ENCODE measurements at places on chromosomes 6 and 20.
A peak's percentile ranks its signal among the peaks of the same experiment; 100 is the strongest.

DNA sequence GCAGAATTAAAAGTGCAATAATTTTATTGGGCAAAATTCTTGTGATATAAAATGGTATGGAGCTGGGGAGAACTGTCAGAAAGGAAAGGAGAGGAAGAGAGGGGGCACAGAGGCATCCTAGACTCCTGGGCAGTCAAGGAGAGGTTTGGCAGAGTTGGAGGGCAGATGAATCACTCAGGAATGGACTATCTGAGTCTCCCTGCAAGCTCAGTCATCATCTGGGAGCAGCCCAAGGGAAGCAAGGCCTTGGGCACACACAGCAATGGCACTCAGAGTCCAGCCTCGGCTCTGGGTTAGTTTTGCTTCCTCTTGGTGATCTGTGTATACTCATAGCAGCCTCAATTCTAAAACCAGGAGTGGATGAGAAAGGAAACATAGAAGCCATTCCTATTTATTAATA is 67.2 kb downstream of the SLC22A1 start:
- DNase-seq: peak; percentile 4

DNA sequence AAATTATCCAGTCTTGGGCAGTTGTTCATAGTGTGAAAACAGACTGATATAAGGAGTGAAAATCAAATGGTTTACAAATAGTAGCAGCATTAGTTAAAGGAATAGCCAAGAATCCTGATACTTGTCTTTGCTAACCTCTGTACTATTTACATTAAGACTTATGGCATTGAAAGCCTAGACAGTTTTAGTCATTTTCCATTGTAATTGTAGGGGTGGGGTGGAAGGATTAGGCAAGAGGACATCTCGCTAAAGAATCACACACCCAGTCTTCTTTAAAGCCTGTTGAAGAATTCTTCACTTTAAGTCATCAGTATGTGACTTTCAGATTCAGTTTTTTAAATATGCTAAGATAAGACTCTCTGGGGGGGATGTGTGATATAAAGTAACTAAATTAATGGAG is 207.5 kb upstream of the PHACTR1 start:
- DNase-seq: no peak

DNA sequence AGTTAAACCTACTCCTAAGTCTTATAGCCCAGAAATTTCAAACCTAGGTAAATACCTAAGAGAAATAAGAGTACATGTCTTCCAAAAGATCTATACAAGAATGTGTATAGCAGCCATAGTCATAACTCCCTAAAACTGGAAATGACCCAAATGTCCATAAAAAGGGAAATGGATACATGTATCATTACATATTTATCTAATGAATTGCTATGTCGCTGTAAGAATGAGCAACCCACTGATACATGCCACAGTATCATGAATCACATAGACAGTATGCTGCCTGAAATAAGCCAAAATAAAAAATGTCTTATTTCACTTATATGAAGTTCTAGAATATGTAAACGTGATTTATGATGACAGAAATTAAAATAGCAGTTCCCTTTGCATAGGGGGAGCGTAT is 679.5 kb downstream of the MAFB start:
- DNase-seq: no peak

DNA sequence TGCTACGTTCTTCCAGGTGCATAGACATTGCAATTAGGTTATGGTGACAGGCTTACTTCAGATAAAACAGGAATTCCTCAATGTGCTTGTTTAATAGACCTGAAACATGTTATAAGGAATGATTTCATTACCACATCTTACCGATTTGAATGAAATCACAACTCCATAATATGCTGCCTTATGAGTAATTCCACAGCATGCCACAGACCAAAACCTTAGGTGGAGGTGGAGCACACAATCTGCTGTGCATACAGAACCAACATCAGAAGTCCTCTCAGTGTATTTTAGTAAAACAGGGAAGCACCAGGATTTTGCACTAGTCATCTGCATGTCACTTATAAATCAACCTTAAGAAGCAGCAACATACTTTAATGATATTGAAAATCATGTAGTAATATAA is 148.9 kb upstream of the TSHZ2 start:
- DNase-seq: no peak

Measured in iris pigment epithelial cell (primary cell).